NCI-H446 treated with DMSO at 0.1 percent for 48 hours (cell line): ENCODE measurements at places on chromosomes 2 and 18.

DNA sequence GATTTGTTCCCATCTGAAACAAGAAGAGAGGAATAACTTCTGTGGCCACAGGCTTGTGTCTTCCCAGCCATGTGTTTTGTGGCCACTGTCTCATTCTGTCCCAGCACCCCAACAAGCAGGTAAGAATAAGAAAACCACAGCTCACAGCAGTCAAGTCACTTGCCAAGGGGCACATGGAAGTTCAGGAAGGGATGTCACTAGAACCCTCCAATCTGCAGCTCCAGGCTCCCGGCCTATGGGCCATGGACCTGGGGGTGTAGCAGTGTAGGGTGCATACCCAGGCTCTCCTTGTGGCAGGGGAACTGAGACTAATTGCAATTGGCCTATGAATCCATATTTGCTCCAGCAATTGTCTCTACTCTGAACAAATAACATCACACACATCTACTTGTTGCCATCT is 112.5 kb downstream of the TFCP2L1 start:
- DNase-seq = no peak

DNA sequence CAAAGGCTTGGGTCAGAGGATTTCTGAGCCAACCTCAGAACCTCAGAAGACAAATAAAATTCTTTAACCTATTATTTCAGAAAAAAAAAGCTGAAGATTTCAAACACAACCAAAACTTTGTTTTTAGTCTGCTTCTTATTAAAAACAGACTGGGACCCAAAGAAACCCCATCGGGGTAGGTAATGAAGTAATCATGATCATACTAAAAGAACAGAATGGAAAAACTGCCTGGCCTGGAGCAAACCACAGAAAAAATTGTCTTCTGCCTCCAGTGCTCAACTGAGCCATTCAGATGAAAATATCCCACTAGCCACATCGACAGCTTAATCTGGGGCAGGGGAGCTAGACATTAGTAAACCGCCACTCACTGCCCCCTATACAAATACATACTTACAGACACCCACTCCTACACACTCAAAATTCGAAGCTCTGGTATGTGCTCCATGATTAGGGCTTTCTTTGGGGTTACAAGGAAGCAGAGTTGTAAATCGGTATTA is 76.5 kb downstream of the SDC1 start:
- no peak for DNase-seq

DNA sequence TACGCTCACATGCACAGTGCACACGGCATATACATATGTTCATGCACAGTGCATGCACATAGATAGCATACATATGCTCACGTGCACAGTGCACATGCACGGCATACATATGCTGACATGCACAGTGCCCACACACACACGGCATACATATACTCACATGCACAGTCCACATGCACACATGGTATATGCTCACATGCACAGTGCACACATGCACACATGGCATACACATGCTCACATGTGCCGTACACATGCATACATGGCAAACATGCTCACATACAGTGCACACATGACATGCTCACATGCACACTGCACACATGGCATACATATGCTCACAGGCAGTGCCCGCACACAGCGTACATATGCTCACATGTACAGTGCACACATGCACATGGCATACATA is 97.7 kb upstream of the CTDP1 start:
- DNase-seq = no peak

DNA sequence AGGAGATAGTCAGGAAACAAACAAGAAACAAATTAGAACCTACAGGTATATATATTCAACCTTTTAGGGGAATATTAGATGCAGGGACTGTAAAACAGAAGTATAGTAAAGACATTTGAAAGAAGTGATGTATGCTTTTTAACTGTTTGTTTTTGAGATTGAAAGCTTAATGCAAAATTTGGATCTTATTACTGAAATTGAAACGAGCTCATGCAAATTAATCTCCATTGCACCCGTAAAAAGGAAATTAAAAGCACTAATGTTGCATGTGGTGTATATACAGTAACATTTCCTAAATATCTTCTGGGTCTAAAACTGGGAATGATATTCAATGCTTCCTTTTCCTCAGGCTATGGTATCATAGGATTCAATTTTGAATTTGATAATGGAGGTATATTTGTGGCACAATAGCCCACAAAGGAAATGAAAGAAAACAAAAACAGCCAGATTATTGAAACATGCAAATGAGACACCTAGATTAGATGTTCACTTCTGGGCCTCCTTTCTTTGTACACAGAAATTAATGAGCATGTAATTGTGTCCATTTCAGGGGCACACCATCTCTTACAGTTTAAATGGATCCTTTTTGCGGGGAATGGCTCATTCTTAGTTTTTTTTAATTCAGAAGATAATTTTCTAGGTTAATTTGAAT is 1.6 kb upstream of the ELOA2 start:
- no peak for DNase-seq

- DNase-seq = no peak
These were observed 447.5 kb upstream of the SLC14A2 start for GRCh38 chr18:45167631-45168280.

DNA sequence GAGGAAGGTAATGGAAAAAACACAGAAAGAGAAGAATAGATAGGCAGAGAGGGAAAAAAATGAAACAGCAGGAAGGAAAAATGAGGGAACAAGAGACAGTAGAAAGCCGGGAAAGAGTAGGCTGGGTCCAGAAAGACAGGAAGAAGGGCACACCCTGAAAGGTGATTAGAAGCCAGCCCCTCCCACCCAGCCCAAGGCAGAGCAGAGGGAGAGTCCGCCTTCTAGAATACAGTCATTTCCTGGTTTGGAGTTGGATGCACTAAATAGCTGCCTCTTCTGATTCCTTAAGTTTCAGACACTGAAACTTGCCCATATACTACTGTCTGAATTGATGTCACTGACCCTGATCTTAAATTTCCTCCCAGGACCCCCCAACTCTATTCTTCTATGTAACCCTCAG is 17.9 kb upstream of the DSG3 start:
- DNase-seq = no peak

DNA sequence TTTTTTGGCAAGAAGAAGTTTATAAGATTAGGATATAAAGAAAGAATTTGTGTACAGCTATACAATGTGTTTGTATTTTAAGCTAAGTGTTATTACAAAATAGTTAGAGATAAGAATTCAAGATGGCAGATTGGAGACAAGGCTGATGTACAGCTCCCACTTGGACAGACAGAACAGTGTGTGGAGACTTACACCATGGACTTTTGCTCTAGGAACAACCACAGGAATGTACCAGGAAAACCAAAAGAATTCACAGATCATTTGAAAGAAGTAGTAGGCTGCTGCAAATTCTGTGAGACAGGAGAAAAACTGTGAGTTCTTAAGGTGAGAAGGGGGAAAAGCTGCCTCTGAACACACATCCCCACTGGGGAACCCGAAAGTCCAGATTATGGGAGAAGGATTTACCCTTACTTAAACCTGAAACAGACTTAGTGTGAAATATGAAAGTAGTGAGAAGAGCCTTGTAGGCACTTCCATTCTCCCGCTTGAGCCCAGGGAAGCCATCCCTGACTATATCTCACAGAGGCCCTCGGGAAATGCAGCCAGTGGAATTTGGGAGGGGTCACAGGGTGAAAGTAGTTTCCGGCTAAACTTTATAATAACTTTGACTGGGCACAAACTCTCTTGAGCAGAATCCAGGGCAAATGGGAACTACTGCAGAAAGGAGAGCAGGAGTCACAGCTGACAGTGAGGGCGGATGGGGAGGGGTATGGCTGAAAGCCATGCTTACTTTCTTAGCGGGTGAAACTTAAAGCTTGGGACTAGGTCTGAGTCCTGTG is 11.6 kb upstream of the RPRD1A start:
- no peak for DNase-seq

GRCh38 chr18:58529714-58530354 is 99.1 kb downstream of the ALPK2 start:
- peak; percentile 14 for DNase-seq

DNA sequence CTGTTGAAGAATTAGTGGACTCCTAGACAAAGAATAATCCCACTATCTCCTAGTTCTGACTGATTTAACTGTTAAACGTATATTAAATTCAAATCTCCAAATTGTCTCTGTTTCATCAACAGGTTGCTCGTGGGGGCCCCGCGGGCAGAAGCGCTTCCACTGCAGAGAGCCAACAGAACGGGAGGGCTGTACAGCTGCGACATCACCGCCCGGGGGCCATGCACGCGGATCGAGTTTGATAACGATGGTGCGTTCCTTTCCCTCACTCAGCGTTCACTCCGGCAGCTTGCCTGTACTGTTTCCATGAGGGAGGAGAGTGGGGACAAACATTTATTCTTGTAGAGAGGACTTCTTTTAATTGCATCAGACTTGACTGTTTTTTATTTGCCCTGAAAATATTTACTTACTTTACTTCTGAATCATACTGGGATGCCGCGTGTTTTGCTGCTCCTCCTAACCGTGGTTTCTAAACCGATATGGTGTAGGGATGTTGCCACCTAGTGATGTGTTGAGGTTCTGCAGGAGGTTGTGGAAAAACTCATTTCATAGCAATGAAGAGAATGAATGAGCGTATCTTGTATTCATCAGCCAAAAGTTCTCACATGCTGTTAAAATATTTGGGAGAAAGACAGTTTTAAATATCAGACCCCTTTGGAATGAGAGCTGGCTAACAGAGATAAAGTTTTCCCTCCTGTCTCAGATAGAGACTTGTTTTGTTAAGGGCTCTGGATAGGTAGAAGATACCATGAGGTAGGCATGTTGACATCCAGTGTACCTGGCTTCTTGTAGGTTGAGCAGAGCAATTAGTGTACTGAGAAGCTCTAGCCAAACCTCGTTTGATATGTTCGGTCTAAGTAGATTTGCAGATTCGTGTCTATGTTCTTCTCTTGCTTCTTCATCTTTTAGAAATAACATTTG is 38.3 kb downstream of the ITGA6 start:
- peak; percentile 45 for DNase-seq

DNA sequence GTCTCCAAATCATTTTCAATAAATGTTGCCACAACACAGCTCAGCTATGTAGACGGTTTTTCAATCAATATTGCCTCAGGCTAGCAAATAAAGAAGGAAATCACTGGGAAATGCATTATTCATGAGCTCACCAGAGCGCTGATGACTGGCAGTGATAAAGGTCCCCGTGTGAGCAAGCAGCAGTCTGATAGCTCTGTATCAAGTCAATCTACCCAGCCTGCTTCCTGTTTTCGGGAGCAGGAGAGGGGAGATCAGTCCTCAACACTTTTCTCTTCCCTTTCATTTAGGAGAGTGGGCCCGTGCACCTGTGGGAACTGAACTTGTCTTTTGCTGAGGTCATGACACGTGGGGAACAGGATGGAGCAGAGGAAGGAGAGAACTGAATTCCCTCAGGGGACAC is 253.9 kb upstream of the SIX2 start:
- no peak for DNase-seq

DNA sequence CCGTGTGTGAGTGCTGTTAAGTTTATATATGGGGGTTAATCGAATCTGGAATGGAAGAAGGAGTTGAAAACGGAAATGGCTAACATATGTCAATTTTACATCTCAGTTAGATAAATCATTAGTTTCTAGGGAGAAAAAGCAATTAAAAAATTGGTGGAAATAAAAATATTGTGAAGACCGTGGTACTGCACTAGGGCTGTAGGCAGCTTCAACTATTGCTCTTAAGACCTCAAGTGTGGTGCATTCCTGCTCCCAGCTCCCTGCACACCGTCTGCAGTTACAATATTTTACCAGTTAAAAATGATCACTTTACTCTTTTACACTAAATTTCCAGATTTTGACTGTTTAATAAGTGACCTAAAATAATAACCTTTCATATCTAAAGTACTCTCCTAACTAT is 977.3 kb upstream of the POU3F3 start:
- no peak for DNase-seq

GRCh38 chr2:28607730-28608499 is 112.1 kb downstream of the PLB1 start:
- DNase-seq = no peak

DNA sequence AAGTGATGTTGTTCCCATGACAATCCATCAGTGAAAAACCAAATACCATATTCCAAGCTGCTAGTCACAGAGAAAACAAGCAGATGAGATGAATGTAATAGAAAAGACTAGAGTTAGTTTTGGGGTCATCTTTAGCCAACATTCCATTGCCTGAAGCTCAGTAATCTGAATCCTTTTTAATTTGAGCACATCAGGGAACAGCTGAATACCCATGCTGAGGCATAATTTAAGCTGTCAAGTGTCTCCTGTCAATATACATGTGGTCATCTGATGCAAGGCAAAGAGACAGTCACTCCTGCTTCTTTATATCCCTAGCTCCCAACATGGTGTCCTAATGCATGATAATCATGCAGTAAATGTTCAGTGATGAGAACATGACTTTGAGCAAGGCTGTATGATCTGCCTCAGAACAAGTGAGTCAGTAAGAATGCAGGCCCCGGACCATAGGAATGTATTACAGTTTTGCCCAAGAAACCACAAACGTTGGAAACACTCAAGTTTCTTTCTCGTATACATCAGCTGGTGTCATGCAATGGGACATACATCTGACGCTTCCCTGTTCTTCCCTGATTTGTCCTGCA is 48.0 kb downstream of the CDK15 start:
- DNase-seq = no peak

DNA sequence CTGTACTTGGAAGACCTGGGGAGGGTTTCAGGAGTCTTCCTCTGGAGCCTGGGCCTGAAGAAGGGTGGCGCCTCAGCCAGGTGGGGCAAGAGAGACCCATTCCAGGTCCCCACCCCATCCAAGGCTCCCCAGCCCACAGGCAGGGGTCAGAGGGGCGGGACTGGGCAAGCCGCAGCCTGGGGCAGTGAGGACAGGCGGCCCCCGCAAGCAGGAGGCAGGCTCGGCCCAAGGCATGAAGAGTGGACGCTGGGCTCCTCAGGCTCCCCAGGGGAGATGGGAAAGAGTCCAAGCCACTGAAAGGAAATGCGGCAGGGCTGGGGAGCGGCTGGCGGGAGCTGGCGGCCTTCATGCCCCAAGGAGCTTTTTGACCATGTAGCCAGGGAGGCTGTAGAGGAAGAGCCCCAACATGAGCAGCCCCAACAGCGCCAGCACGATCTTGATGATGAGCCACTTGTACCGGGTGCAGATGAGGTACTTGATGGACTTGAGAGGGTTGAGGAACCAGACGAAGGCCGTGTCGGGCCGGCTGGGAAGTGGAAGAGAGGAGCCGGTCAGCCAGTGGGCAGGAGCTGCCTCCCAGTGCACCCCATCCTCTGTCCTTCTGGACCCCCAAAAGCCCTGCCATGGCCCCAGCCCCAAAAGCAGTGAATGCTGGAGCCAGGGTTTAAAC is 20.1 kb downstream of the OTOF start:
- no peak for DNase-seq

GRCh38 chr18:48151421-48152065 is 221.1 kb upstream of the SMAD2 start:
- DNase-seq = no peak

GRCh38 chr2:224069172-224069571 is 30.1 kb upstream of the SERPINE2 start:
- no peak for DNase-seq

GRCh38 chr2:177398290-177398683 is 5.7 kb downstream of the AGPS start:
- no peak for DNase-seq

DNA sequence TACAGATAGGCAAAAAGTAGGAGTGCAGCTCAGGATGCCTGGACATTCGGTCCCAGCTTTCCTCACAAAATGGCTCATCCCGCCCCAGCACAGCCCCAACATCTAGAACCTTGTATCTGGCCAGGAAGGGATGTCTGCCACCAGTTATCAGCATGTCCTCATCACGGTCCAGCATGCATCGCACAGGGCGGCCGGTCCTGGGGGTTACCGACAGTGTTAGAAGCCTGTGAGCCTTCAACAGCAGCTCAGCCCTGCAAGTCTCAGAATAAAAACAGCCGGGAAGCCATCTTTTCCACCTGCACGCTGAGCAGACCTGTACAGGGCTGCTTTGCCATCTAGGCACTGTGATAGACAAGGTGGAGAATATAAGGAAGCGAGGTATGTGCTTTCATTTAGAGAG is 49.2 kb downstream of the XDH start:
- DNase-seq = no peak
